GM12878 (cell line): ENCODE measurements at places on chromosomes 12 and 14.

DNA sequence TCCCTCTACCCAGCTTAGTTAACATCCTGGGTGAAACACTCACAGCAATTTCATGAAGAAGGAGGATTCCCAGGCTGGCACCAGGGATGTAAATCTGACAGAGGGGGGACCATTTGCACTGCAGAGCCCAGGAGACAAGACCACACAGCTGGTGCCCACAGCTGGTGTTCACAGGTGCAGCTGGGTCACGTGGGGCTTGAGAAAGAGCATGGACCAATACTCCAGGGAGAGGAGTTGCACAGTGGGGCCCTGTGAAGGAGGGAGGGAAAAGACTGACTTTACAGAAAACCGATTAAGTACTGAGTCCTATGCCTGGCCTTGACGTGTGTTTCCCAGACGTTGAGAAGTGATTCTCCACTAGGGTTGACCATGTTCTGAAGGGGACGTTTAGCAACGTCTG, 1316.7 kb upstream of the TMEM132C start:
- DNase-seq = no peak

- no peak for DNase-seq
These were observed 710.7 kb upstream of the TBX3 start for GRCh38 chr12:115394496-115395220.

- DNase-seq = no peak
These were observed 33.9 kb downstream of the SLC35F4 start for GRCh38 chr14:57831981-57832380.

DNA sequence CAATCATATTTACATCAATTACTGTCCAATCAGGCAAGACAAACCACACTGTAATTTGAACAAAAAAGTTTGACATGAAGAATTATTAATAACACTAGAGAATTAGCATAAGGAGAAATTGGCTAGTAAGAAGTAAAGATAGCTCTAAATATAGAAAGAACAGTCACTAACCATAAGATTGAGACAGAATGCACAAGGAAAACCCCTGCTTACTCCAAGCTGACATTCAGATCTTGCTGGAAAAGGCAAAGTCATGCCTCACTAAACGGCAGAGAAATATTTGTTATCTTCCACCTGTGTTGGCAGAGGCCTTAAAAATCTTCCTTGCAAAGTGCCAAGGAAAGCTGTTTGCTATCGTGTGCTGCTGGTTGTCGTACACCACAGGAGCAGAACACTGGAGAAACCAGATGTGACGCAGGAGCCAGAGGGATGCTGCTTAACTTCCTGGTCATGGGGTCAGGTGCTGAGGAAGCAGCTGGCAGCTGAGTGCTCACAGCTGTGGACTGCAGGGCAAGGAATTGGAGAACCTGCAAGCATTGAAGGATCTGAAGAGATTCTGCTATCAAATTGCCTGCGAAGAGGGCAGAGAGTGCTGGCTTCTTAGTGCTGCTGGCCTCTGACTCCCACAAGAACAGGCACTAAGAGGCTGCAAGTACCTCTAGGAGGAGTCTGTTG, 1323.3 kb downstream of the LRFN5 start:
- no peak for DNase-seq

GRCh38 chr14:75539561-75540478, 17.6 kb downstream of the BATF start:
- no peak for DNase-seq

- no peak for DNase-seq
These were observed 850 bp upstream of the ZNF385A start for GRCh38 chr12:54385251-54385914.

DNA sequence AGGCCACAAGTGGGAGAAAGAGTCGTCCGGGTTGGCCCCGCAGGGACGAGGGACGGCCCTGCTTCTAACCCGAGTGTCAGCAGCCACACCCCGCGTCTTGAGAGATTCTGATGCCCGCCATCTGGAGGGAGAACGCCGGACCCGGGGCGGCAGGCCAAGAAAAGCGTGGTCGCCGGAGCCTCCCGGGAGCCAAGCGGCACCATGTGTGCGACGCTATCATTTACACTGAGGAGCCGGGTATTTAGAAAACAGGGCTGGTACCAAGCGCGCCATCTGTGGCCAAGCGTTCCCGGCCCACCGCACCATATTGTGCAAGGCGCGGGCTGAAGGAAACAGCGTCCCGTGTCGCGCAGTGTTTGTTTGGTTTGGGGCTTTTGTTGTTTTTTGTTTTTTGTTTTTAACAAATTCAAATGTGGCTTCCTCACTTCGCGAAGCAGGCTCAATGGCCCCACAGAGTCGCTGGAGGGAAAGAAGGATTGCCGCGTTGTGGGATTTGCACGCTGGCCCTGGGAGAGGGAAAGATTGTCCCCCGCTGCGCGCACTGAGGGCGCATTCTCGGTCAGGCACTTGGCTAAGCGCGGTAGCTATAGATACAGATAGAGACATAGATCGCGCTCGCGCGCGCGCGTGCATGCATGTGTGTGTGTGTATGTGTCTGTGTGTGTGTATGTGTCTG, 153.8 kb downstream of the BCL11B start:
- no peak for DNase-seq

GRCh38 chr14:105070760-105071137, 5.5 kb upstream of the GPR132 start:
- DNase-seq = peak; percentile 56

- no peak for DNase-seq
These were observed 66.4 kb downstream of the OTOGL start for GRCh38 chr12:80165746-80166145.

DNA sequence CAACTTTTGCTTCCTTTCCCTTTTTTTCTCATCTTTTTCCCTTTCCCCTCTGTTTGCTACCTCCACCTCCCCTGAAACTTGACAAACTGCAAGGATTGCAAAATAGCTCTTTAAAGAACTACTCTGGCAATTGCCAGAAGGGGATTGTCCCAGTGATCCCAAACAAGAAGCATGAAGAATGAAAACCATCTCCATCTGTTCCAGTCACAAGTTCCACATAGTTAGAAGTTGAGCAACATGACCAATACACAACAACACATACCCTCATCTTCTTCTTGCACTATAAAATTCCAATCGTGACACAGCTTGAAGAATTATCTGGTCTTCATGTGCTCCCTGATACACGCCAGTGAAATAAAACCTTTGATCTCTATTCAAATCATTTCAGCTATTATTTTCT, 93.7 kb upstream of the USP15 start:
- DNase-seq = no peak

DNA sequence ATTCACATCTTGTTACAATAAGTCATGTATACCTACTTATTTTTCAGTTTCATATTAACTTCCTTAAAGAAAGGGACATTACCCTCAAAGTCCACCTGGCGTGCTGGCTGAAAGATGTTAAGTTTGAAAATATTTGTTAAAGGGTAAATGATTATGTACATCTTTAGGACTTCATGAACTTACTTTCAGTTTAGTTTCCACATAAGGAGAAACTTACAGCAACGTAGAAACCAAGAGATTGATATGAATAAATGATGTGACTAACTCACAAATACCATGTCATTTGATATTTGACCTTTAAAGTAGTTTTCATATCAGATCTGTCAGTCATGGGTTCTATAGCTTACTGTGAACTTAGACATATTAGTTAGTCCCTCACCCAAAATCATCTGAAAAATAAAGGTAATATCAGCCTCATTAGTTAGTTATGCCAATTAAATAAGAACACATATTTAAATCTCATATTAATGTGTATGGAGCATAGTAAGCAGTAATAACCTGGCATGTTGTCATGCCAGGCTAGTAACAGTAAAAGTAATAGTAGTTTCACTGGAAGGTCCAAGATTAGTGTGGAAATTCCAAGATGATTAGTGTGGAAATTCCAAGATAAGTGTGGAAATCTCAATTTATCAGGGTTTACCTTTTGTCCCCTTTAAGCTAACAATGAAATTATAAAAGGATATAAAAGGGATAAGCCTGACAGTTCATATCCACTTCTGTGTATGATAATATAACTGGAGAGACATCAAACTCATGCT, 1.9 kb upstream of the CLEC2D start:
- DNase-seq = peak; percentile 72

GRCh38 chr14:20855652-20856291, 35.4 kb upstream of the RNASE3 start:
- DNase-seq = peak; percentile 21

DNA sequence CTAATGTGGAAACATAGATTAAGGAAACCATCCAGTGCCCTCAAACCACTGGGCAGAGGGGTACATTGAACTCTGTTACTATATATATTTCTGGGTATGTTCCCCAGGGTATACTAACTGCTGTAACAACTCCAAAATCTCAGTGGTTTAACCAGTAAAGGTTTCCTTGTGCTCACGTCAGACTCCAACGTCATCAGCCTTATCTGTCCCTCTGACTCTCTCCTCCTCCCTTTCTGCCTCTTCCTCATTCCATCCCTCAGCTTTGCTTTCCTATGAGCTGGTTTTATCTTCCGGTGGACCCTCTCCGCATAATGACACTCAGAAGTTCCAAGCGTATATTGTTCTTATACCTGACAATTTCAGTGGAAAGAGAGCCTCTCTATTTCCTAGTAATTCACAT, 21.2 kb upstream of the SMCO2 start:
- no peak for DNase-seq
